ENCODE measurements at places on chromosomes 3 and 15. TPM values are rescaled to one million over a fixed set of nuclear protein-coding genes. Genes with fewer than 3 reads are reported as not detected.

DNA sequence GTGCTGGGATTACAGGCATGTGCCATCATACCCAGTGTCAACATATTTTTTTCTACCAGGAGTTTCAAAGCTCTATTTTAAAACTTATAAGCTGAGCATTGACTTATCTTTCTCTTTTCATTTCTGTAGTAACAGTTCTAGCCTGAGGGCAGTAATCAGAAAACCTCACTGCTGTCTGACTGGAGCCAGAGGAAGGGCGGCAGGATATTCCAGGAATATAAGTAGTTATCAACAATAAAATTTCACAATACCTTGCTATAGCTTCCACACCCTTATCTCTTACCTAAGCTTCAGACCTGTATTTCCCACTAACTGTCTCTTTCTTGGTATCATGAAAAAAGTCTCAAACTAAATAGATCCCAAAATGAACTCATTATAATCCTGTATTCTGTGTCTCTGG is 5.1 kb upstream of the NEDD4 start:
- DNase-seq: no peak

GRCh38 chr3:143484846-143485512 is 363.3 kb downstream of the SLC9A9 start:
- no peak for DNase-seq

DNA sequence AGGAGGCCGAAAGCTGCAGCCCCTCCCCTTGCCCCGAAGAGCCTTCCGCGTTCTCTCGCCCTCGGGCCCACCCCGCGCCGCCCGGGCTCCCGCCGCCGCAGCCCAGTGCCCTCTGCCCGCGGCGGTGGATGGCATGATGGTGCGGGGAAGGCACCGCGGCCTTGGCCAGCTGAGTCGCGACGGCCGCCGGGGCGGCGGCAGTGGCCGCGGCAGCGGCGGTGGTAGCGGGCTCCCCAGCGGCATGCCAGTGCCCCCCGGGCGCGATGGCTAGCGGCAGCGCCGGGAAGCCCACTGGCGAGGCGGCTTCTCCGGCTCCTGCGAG is 1.2 kb downstream of the TLNRD1 start:
- no peak for DNase-seq

The DLL4 gene
- 14.4 TPM for polyA plus RNA-seq

The A4GNT gene
- not detected for polyA plus RNA-seq

Measured in small intestine (tissue), 16 donors.